ENCODE measurements at places on chromosomes 4 and X.

DNA sequence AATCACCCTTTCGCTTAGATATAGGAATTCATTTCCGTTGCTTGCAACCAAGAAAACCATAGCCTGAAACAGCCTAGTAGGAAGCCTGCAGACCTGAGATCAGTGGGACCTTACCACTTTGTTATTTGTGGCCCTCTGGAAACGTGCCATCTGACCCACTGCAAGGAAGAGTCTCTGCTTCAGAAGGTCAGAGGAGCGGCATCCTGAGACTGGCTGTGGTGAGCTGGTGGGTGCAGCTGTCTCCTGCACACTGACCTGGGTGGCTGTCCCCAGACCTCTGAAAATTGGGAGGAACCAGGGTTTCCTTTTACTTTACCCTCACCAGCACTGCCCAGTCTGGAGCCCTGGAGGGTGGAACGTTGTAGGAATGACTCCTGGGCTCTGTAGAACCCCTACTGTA is 18.2 kb downstream of the SHROOM2 start:
- no peak for DNase-seq

DNA sequence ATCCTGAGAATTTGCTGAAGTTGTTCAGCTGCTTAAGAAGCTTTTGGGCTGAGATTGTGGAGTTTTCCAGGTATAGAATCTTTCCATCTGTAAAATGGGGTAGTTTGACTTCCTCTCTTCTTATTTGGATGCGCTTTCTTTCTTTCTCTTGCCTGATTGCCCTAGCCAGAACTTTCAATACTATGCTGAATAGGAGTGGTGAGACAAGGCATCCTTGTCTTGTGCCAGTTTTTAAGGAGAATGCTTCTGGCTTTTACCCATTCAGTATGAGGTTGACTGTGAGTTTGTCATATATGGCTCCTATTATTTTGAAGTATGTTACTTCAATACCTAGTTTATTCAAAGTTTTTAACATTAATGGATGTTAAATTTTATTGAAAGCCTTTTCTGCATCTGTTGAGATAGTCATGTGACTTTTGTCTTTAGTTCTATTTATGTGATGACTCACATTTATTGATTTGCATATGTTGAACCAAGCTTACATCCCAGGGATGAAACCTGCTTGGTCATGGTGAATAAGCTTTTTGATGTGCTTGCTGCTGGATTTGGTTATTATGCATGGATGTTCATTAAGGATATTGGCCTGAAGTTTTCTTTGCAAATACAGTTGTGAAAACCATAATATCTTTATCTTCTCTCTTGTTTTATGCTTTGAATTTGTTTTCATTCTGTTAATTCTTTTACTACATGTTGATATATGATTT is 573.8 kb upstream of the NDST4 start:
- DNase-seq = no peak

GRCh38 chr4:4480205-4480604 is 61.6 kb downstream of the STX18 start:
- DNase-seq = no peak

- no peak for DNase-seq
These were observed 170.7 kb upstream of the ZCCHC13 start for GRCh38 chrX:74133156-74133796.

DNA sequence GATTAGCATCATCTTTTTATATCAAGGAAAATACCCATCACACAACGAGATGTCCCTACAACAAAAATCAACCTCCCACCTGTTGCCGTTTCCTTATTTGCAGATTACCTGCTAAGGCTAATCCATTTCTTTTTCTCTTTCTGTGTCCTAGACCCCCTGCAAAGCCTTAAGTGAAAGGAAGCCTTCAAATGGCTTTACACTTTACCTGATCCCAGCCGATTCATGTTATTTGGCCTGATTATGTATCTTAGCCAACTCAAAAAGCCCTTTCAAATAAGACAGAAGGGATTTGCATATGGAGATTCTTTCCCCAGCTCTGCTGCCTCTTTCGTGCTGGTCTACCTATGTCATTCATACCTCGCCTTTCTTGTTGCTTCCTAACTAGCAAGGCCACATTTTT is 14.4 kb downstream of the ABCG2 start:
- no peak for DNase-seq

DNA sequence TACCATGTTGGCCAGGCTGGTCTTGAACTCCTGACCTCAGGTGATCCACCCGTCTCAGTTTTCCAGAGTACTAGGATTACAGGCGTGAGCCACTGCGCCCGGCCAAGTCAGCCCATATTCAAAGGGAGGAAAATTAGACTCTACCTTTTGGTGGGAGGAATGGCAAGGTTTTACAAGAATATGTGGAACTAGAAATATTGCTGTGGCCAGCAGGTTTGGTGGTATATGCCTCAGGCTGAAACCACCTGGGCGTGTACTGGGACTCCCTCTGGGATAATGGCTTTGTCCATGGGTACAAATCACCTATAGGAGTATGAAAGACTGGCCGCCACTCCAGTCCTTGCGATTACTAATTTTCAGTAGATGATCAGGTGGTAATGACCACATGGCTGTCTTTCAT is 32.4 kb downstream of the SAT1 start:
- DNase-seq = no peak

- no peak for DNase-seq
These were observed 119.5 kb upstream of the LIMCH1 start for GRCh38 chr4:41418444-41418843.

DNA sequence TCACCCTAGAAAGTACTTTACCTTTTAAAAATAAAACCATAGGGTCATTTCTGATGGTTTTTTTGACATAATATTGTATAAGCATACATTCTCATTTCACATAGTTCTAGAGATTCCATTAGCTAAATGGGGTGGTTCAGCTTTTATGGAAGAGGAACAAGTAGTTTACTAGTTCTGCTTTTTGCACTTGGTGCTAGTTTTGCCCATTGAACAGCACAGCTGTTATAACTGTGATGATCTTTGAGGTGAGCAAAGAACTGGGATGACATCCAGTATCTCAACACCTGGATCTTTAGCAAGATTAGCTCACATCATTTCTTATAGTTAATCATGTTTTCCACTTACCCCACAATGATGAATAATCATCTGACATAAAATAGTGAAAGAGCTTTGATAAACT is 40.9 kb downstream of the MOB1B start:
- no peak for DNase-seq

DNA sequence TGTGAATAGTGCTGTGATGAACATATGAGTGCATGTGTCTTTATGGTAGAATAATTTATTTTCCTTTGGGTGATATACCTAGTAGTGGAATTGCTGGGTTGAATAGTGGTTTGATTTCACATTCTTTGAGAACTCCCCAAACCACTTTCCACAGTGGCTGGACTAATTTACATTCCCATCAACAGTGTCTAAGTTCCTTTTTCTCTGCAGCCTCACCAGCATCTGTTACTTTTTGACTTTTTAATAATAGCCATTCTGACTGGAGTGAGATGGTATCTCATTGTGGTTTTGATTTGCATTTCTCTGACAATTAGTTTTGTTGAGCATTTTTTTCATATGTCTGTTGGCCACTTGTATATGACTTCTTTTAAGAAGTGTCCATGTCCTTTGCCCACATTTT is 29.1 kb downstream of the JADE3 start:
- no peak for DNase-seq

GRCh38 chr4:152690706-152691651 is 11.2 kb upstream of the TMEM154 start:
- no peak for DNase-seq

DNA sequence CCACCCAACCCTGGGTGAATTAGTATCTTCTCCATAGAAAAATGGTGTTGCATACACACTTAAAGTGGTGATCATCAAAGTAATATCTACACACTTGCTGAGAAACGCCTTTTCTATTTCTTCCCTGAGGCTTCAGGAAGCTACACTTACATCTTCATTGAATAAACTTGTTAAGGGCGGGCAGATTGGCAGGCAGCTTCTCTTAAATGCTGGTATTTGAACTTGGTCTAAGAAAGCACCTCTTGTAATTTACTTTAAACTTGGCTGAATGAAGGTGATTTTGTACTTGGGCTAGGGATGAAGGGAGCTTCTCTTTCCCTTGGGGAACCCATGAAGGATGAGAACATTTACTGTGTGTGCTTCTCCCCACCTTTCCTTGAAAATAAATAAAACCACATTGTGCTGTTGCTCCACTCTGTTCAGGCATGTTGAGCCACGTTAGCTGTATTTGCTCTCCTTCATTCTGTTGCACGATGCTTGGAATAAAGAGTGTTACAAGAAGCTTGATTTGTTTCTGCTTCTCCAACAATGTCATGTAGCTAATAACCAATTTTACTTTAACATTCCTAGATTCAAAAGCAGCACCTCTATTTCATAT is 430.1 kb downstream of the ANKRD50 start:
- no peak for DNase-seq

- DNase-seq = no peak
These were observed 339.8 kb upstream of the GATB start for GRCh38 chr4:152100379-152101201.

DNA sequence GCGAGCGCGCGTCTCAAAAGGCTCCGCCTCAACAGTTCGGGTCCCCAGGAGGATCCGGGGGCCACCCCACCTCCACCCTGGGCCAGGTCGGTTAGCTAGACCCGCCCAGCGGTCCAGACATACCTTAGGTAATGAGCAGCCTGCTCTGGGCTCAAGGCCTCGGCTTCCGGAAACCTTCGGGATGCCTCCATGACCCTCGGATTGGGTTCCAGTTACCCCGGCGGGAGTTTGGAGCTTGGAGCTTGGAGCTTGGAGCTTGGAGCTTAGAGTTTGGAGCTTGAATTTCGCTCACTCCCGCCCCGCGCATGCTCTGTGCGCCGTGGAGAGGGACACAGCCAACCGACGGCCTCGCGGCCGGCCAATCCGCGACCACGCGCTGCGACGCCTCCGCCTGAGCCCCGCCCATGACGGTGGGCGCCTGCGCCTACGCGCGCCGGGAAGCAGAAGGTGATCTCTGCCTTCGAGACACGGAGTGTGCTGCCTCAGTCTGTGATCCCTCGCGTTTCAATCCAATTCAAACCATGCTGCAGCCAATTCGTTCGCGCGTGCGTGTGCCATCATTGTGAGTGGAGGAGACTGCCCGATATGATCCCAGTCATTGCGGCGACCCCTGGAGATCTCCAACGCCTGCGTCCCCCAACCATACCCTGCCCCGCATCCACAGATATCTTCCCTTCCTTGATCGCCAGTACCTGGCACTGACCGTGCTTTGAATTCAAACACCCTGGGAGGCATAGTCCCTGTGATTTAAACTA is at the start of gene ERCC6L:
ERCC6L (minus strand) TSS at position 307 of the 755 bp plus-strand sequence; CDS start at position 191, 116 bp downstream.
- peak; percentile 9 for DNase-seq

DNA sequence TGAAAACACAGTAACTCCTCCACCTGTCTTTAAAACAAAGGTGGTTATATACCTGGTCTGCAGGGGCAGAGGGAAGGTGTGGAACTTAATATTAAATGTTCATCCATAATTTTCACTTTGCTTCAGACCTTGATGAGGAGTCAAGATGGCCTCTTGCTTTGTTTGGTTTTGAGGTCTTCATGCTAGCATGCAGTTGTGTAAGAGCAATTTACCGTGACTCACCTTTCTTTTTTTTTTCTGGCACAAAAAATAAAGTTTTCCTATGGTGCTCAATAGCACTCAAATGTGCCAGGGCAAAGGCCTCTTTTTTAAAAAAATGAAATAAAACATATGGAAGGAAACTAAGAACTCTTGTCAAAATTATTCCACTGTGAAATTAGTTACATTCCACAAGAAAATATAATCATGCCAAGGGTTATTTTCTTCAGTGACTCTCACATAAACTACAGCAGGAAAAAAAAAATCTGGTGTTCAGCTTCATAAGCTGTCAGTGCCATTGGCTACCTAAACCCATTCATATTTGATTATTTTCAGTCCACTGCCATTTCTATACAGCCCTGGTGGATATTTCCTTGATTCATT is 128.2 kb downstream of the SLC7A11 start:
- DNase-seq = no peak

GRCh38 chrX:45807572-45808425 is 607.1 kb upstream of the DIPK2B start:
- DNase-seq = no peak

- DNase-seq = no peak
These were observed 62.1 kb downstream of the TBC1D14 start for GRCh38 chr4:6971536-6972374.

- DNase-seq = no peak
These were observed 419.2 kb upstream of the CT83 start for GRCh38 chrX:116881961-116882360.

DNA sequence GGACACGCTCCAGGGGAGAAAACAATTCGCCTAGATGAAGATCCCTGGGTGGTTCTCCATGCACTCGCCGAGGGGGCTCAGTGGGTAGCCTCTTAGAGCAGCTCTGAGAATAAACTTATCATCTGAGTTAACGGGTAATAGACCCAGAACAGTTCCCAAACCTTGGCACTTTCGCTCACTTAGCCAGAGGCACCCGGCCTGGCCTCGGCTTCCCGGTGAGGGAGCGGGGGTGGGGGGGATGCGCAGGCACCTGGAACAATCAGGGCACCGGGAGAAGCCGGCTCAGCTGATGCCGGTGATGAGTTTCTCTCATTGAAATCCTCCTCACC is 405 bp upstream of the ZAR1 start:
- no peak for DNase-seq

GRCh38 chr4:41369680-41370079 is 113.0 kb downstream of the UCHL1 start:
- no peak for DNase-seq

GRCh38 chr4:74304095-74304625 is 4.1 kb upstream of the EPGN start:
- DNase-seq = no peak
